ENCODE measurements at places on chromosomes 6 and 20. TPM values are rescaled to one million over a fixed set of nuclear protein-coding genes. Genes with fewer than 3 reads are reported as not detected.

SIRPG gene
- total RNA-seq = not detected

OR2H2 gene
- total RNA-seq = not detected

CD24 gene
- total RNA-seq = 1,512 TPM

CDC40 gene
- 18.6 TPM for total RNA-seq

CLPSL1 gene
- not detected for total RNA-seq

EBF4 gene
- total RNA-seq = 11.4 TPM

LTA gene
- total RNA-seq = 0.22 TPM

SAPCD1 gene
- total RNA-seq = 8.9 TPM

SLC17A4 gene
- total RNA-seq = 3.9 TPM

ARMC2 gene
- 6.7 TPM for total RNA-seq

ZSCAN16 gene
- 12.1 TPM for total RNA-seq

EYA2 gene
- 8.1 TPM for total RNA-seq

PGC gene
- 56.6 TPM for total RNA-seq

GRCh38 chr6:147005499-147005898, 198.7 kb upstream of the STXBP5 start:
- H3K27ac ChIP-seq = no peak overlapping the region
- no peak for DNase-seq
- peaks cover 6% of the 10 kb centered on the region for H3K4me1 ChIP-seq
- H3K4me3 ChIP-seq = no peak overlapping the region
- H3K36me3 ChIP-seq = no peaks in the 10 kb centered on the region
- no peaks in the 10 kb centered on the region for H3K27me3 ChIP-seq

DNA sequence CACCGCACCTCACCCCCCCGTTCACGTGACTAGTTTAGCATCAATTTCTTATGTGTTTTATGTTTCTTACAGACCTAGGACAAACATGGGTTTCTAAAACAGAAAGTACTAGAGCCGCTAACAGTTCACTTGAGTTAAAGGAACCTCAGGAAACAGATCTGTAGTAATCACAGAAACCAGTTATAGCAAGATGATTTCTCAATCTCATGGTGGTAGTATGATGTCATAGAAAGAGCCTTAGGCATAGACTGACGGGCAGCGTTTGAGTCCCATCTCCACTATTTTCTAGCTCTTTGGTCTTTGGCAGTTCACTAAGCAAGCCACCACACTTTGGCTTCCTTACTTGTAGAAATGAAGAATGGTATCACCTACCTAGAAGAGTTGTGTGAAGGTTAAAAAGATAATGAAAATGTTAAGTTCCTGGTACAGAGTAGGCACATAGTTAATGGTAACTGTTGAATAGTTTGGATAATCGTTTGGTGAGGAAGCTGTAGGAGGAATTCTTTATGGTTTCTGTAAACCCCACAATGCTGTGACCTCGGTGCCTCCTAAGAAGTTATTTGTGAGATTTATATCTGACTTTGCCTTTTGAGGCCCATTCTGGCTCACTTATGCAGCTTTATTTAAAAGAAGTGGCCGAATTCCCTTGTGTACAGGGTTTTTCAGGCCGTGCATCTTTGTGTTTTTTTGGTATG, 21.3 kb downstream of the CTNNBL1 start:
- no peak overlapping the region for H3K4me3 ChIP-seq
- no peaks in the 10 kb centered on the region for H3K27me3 ChIP-seq
- no peak for DNase-seq
- peaks cover 28% of the 10 kb centered on the region for H3K4me1 ChIP-seq

- H3K4me1 ChIP-seq = no peaks in the 10 kb centered on the region
- no peaks in the 10 kb centered on the region for H3K36me3 ChIP-seq
- no peak overlapping the region for H3K27ac ChIP-seq
- DNase-seq = no peak
- peaks cover 61% of the 10 kb centered on the region for H3K27me3 ChIP-seq
Observed at GRCh38 chr20:24462460-24463010, 6.9 kb upstream of the SYNDIG1 start.

GRCh38 chr20:20430066-20430465, 62.2 kb downstream of the INSM1 start:
- H3K4me1 ChIP-seq = no peaks in the 10 kb centered on the region
- H3K4me3 ChIP-seq = no peak overlapping the region
- no peaks in the 10 kb centered on the region for H3K27me3 ChIP-seq
- no peak for DNase-seq
- H3K27ac ChIP-seq = no peak overlapping the region

DNA sequence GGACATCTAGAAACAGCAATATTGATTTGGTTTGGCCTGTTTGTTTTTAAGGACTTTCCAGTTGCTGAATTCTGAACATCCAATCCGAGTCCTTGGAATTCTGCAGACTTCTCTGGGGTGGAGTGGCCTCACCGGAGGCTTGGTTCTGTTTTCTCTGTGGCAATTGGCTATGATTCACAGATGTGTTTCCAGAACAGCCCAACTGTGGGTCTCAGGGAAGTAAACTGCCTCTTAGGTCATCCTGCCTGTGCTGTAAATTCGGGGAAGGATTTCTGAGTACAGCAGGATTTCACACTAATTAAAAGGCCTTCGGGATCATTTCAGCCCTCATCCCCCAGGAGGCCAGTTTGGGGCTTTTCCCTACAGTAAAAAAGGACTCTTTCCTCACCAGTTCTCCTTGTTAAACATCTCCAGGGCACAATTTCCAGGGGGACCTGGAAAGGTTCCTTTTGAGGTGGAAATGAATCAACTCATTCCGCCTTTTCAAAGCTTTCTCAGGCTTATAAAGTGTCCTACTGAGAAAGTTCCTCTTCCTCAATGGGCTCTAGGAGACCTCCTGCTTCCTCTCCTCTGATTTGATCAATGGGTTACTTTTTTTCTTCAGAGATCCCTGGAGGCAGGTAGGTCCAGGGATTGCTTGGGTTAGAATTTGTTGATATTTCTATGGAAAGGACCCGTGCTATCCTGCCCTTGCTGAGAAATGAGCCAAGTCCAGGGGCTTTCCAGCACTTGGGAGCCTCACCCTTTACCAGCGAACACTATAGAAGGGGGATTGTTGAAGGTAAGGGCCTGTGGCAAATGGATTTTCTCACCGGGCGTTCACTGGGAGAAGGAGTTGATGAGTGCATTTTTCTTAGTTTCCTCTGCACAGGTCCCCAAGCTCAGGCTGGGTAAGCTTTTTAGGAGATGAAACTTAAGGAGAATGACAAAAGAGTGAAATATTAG, 114.6 kb downstream of the CLIC5 start:
- peaks cover 9% of the 10 kb centered on the region for H3K36me3 ChIP-seq
- H3K4me3 ChIP-seq = no peak overlapping the region
- H3K27ac ChIP-seq = no peak overlapping the region
- H3K4me1 ChIP-seq = peaks cover 16% of the 10 kb centered on the region
- no peak for DNase-seq

DNA sequence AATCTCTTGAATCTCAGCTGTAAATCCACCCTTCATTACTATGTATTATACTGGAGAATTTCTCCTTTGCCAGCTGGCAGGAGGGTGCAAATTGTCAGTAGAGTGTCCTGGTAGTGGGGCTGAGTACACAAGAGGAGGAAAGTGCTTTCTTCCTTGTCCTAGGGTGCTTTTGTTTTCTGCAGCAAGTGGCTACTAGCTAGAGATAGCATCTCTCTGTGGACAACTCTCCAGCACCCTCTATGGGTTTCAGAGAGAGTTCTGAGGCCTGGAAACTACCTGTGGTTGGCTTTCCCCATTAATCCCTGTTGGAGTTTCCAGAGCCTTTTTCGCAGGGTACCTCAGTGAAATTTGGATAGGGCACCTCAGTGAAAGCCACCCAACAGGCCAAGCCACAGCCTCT, 422.5 kb upstream of the RGS17 start:
- H3K27me3 ChIP-seq = peaks cover 3% of the 10 kb centered on the region
- DNase-seq = no peak
- H3K27ac ChIP-seq = no peak overlapping the region

GRCh38 chr6:36793913-36794712, 45.1 kb downstream of the CPNE5 start:
- H3K4me3 ChIP-seq = no peak overlapping the region
- H3K4me1 ChIP-seq = peaks cover 2% of the 10 kb centered on the region
- no peak overlapping the region for H3K27ac ChIP-seq
- H3K36me3 ChIP-seq = no peaks in the 10 kb centered on the region
- no peak for DNase-seq

- H3K27ac ChIP-seq = peak overlapping the region; percentile 71
- peaks cover 40% of the 10 kb centered on the region for H3K4me1 ChIP-seq
- no peak for DNase-seq
- H3K4me3 ChIP-seq = peak overlapping the region; percentile 55
- no peaks in the 10 kb centered on the region for H3K36me3 ChIP-seq
- no peaks in the 10 kb centered on the region for H3K27me3 ChIP-seq
Observed at GRCh38 chr20:364905-365794, 15.4 kb upstream of the TRIB3 start.

- no peaks in the 10 kb centered on the region for H3K27me3 ChIP-seq
- no peak overlapping the region for H3K4me3 ChIP-seq
- DNase-seq = no peak
- H3K36me3 ChIP-seq = no peaks in the 10 kb centered on the region
Observed at GRCh38 chr6:135901774-135902524, 50.4 kb downstream of the PDE7B start.

DNA sequence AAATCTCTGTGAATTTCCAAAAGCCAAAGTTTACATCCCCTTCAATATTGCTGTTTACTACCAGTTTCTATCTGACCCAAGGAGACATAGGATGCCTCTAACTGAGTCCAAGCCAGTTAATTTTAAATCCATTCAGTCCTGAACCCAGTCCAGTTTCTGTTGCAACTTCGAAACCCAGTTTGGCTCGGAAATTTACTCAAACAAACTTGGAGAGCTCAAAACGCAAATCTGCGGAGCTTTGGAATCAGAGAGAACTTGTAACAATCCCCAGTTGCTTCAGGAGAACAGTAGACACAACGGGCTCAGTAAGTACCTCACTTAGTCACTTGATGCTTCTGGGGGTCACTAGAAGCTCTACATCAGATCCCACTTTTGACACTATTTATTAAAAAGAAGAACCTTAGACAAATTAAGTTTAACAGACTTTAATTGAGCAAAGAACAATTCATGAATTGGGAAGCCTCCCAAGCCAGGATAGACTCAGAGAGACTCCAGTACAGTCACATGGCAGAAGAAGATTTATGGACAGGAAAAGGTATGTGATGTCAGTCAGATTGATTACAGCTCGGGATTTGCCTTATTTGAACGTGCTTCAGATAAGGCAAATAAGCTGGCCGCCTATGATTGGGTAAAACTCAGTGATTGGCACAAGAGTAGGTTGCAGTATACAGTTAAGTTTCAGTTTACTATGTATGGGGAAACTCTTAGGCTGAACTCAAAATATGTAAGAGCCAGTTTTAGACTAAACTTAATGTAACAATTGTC, 118.0 kb downstream of the RFPL4B start:
- no peaks in the 10 kb centered on the region for H3K27me3 ChIP-seq
- no peaks in the 10 kb centered on the region for H3K36me3 ChIP-seq
- no peak overlapping the region for H3K27ac ChIP-seq
- H3K4me3 ChIP-seq = no peak overlapping the region

DNA sequence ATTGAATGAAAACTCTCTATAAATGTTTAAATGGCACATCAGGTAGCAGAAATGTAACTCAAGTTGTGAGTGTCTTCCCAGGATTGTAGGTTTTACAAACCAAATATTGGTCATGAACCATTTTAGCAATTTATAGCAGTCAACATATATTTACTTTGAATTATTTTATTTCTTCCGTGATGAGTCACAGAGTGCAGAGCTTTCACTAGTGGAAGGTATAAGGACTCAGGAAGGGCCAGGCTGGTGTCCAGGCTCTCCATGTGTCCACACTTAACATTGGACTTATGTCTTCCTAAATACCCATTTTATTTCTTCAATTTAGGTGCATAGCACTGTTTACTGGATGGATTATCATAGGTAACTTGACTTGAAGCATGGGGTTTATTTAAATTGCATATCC, 120.9 kb downstream of the OLIG3 start:
- no peaks in the 10 kb centered on the region for H3K27me3 ChIP-seq
- H3K4me1 ChIP-seq = peaks cover 4% of the 10 kb centered on the region
- H3K4me3 ChIP-seq = no peak overlapping the region
- no peak for DNase-seq

GRCh38 chr20:52172392-52173047, 19.1 kb downstream of the ZFP64 start:
- no peaks in the 10 kb centered on the region for H3K27me3 ChIP-seq
- H3K27ac ChIP-seq = no peak overlapping the region
- no peak overlapping the region for H3K4me3 ChIP-seq
- peaks cover 7% of the 10 kb centered on the region for H3K36me3 ChIP-seq
- DNase-seq = no peak

- no peak for DNase-seq
- H3K27me3 ChIP-seq = peaks cover 65% of the 10 kb centered on the region
- H3K27ac ChIP-seq = no peak overlapping the region
Observed at GRCh38 chr6:165850434-165851019, 187.5 kb upstream of the PDE10A start.

GRCh38 chr20:33917831-33918525, 75.7 kb upstream of the RALY start:
- H3K36me3 ChIP-seq = no peaks in the 10 kb centered on the region
- H3K4me3 ChIP-seq = no peak overlapping the region
- H3K27ac ChIP-seq = no peak overlapping the region
- peaks cover 6% of the 10 kb centered on the region for H3K27me3 ChIP-seq
- peaks cover 11% of the 10 kb centered on the region for H3K4me1 ChIP-seq

GRCh38 chr20:63821811-63822210, 9.3 kb downstream of the ZBTB46 start:
- no peak for DNase-seq
- H3K4me3 ChIP-seq = no peak overlapping the region
- H3K36me3 ChIP-seq = peaks cover 7% of the 10 kb centered on the region
- no peaks in the 10 kb centered on the region for H3K27me3 ChIP-seq
- H3K4me1 ChIP-seq = peaks cover 29% of the 10 kb centered on the region

- no peak overlapping the region for H3K27ac ChIP-seq
- peaks cover 32% of the 10 kb centered on the region for H3K4me1 ChIP-seq
- no peak overlapping the region for H3K4me3 ChIP-seq
- peaks cover 12% of the 10 kb centered on the region for H3K36me3 ChIP-seq
Observed at GRCh38 chr20:58459058-58459750, 56.0 kb downstream of the APCDD1L start.

- no peaks in the 10 kb centered on the region for H3K27me3 ChIP-seq
- H3K27ac ChIP-seq = no peak overlapping the region
- no peak overlapping the region for H3K4me3 ChIP-seq
- H3K36me3 ChIP-seq = peaks cover 27% of the 10 kb centered on the region
- peaks cover 30% of the 10 kb centered on the region for H3K4me1 ChIP-seq
- DNase-seq = no peak
Observed at GRCh38 chr6:161169696-161170095, 104.2 kb downstream of the AGPAT4 start.
